ENCODE measurements at places on chromosomes 3 and 15.

GRCh38 chr3:149424918-149425317, 47.5 kb upstream of the TM4SF1 start:
- no peak for DNase-seq

DNA sequence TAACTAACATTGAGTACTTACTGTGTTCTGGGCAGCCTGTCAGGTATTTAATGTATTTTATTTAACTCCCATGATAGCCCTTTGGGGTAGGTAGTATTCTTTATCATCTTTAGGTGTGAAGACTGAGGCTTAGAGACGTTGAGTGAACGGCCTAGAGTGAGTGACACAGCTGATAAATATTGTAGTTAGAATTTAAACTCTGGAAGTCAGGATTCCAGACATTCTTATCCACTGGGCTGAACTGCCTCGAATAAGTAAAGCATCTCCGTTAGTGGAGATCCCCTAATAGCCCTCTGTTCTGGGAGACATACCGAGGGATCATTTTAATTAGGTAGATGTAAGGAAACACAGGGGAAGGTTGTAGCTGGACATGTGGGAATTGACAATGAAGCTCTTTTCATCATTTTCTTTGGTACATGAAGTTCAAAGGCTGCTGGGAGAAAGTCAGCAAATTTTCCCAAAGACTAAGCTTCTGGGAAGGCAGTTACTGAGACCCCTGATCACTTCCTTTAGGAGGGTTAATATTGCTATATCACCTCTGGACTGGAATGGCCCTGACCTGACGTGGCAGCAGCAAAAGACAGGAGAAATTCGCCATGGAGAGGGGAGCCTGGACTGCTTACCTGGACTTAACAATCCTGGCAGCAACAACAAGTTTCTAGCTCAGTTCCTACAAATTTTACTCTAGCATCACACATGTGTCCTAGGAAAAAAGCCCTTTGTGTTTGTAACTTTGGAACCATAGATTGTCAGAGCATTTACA, 11.7 kb upstream of the PDCD6IP start:
- DNase-seq: no peak

- DNase-seq: peak; percentile 59
These were observed 26.3 kb downstream of the NR2F2 start for GRCh38 chr15:96356494-96357455.

GRCh38 chr3:61297821-61298220, 46.6 kb upstream of the FHIT start:
- DNase-seq: no peak

- peak; percentile 2 for DNase-seq
These were observed 267.5 kb upstream of the CHRM5 start for GRCh38 chr15:33700695-33701303.

- DNase-seq: peak; percentile 31
These were observed 44.8 kb downstream of the GATM start for GRCh38 chr15:45333550-45333949.

GRCh38 chr15:73750438-73750837, 2.7 kb downstream of the INSYN1 start:
- no peak for DNase-seq

- no peak for DNase-seq
These were observed 30.9 kb downstream of the RCN2 start for GRCh38 chr15:76962337-76963013.

DNA sequence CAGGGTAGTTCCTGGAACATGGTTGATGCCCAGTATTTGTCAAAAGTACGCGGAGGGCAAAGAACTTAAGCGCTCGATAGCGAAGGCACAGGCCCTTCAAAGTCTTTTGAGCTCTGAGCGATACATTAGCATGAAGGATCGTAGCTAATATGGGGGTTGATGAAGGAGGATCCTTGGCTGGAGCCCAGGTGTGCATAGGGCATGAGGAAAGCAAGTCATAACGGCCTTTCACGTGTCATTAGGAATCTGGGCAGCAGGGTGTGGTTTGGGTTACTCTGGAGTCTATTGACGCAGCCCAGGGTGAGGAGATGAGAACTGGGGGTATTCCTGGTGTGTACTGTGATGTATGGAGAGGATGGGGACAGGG, 31.7 kb downstream of the SPINK8 start:
- no peak for DNase-seq

DNA sequence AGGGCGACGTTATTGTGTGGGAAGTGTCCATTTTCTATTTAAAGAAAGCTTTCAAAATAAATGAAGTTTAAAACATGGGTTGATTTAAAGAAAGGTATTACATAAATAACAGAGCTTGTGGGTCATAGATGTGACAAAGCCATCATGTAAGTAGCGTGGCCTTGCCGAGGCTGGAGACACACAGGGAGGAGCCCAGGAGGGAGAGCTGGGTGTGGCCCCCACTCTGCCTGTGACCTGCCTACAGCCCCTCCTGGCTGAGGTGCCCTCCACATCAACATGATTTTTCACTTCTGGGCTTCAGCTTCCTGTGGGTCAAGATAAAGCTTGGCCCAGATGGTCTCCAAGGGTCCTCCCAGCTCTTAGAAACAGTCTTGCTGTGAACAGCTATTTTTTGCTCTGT, 12.5 kb upstream of the MGLL start:
- DNase-seq: no peak

GRCh38 chr3:112627419-112627818, 13.5 kb downstream of the CCDC80 start:
- DNase-seq: no peak

GRCh38 chr3:116920826-116921610, 211.4 kb downstream of the TUSC7 start:
- no peak for DNase-seq

DNA sequence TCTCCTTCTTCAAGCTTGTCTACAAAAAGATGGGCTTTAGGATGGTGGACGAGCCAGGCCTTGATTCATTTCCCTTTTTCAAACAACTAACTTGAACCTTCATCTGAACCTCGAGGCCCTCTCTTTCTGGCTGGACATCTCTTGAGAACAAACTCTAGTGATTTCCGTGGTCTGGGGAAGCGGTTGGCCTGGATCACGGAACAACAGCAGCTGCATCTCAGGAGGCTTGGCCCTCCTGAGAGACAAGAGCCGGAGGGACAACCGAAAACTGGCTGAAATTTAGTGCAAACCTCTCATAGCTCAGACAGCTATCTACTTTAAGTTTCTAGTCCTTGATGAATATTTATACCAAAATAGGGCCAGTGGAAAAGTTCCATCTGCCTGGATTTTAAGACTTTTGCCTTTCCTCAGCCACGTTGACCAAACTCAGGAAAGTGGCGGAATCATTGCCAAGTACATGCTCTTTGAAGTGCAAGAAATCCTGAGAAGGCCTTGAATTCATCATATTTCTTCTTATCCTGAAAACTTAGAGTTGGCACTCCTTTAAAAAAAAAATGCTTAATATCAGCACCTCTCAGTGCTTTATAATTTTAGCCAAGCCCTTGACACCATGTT, 14.5 kb downstream of the LMCD1 start:
- DNase-seq: no peak

- DNase-seq: no peak
These were observed 205.9 kb downstream of the P3H2 start for GRCh38 chr3:189914799-189915198.

DNA sequence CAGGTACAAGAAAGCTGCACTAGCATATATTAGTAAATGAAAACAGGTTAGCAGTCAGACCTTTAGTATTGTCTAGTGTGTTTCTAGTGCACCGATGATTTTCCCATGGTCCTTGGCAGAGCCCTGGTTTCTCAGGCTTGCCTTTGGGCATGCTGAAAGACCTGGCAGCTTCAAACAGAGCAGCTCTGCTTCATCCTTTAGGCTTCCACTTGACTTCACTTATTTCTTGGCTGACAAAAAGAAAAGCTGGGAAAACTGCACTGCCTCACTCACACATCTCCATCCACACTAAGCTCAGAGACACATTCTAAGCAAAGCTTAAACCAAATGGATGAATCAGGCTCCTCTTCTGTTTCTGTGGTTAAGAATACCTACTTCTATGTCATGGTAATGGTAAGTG, 374.8 kb upstream of the PDZRN3 start:
- no peak for DNase-seq

DNA sequence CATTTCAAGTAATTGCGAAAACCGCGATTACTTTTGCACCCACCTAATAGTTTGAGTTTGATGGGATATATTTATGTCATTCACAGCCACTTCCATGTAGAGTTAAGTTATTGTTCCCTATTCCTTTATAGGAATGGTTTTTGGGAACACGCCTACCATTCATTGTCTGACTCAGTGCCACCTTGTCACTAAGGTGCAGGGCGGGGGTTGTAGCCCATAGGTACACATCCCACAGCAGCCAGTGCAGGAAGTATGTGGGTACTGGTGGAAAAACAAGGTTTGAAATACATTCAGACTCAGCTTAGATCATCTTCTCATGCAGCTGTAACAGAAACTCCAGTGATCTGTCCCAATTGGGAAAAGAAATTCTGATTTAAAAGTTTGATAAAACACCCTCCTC, 48.2 kb upstream of the CFAP161 start:
- DNase-seq: no peak

All from nucleus accumbens (tissue), 56 donors.